ENCODE measurements at places on chromosomes 5 and 9. TPM values are rescaled to one million over a fixed set of nuclear protein-coding genes. Genes with fewer than 3 reads are reported as not detected.

GRCh38 chr9:37293664-37294524, 128.6 kb upstream of the GRHPR start:
- H3K27me3 ChIP-seq: no peaks in the 10 kb centered on the region
- H3K36me3 ChIP-seq: no peaks in the 10 kb centered on the region
- H3K4me1 ChIP-seq: peaks cover 3% of the 10 kb centered on the region
- H3K27ac ChIP-seq: no peak overlapping the region
- DNase-seq: no peak
- H3K4me3 ChIP-seq: no peak overlapping the region

The MYMK gene
- 0.05 TPM for polyA plus RNA-seq

DNA sequence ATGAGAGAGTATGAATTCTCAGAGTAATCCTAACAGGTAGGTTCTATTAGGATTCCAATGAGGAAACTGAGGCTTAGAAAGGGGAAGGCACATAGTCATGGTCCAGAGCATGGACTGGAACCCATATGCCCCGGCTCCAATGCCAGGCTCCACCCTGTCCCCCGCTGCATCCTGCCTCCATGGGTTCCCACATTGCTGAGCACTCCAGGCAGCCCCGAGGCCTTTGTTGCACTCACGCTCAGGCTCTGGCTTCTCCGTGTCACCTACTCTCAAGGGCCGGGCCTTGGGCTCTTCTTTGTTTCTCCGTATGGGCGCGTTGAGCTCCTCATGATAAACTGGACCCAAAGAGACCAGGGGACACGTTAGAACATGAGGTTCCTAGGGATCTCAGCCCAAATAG, 5.0 kb upstream of the TOR1A start:
- peaks cover 6% of the 10 kb centered on the region for H3K4me1 ChIP-seq
- H3K27ac ChIP-seq: no peak overlapping the region
- no peaks in the 10 kb centered on the region for H3K27me3 ChIP-seq
- peaks cover 74% of the 10 kb centered on the region for H3K36me3 ChIP-seq

- no peaks in the 10 kb centered on the region for H3K36me3 ChIP-seq
- H3K4me3 ChIP-seq: no peak overlapping the region
- H3K4me1 ChIP-seq: no peaks in the 10 kb centered on the region
- H3K27me3 ChIP-seq: no peaks in the 10 kb centered on the region
- no peak for DNase-seq
Measured at GRCh38 chr9:69996967-69997366, 46.7 kb upstream of the MAMDC2 start.

GRCh38 chr5:93477816-93478215, 103.2 kb downstream of the NR2F1-AS1 start:
- H3K4me3 ChIP-seq: no peak overlapping the region
- H3K36me3 ChIP-seq: no peaks in the 10 kb centered on the region
- no peaks in the 10 kb centered on the region for H3K27me3 ChIP-seq
- DNase-seq: no peak
- H3K27ac ChIP-seq: no peak overlapping the region

GRCh38 chr5:59327191-59327980, 566.1 kb downstream of the PDE4D start:
- no peak overlapping the region for H3K4me3 ChIP-seq
- H3K27ac ChIP-seq: peak overlapping the region; percentile 2
- H3K4me1 ChIP-seq: peaks cover 77% of the 10 kb centered on the region
- DNase-seq: no peak
- H3K36me3 ChIP-seq: no peaks in the 10 kb centered on the region

GRCh38 chr5:124134941-124135340, 611.5 kb downstream of the ZNF608 start:
- H3K4me3 ChIP-seq: no peak overlapping the region
- H3K27ac ChIP-seq: no peak overlapping the region

The UBAC1 gene
- polyA plus RNA-seq: 71.1 TPM

The SPINK13 gene
- polyA plus RNA-seq: 0.25 TPM

GRCh38 chr5:133527311-133527710, 85.0 kb downstream of the FSTL4 start:
- no peaks in the 10 kb centered on the region for H3K36me3 ChIP-seq
- H3K27ac ChIP-seq: no peak overlapping the region
- H3K4me3 ChIP-seq: no peak overlapping the region

GRCh38 chr5:94422812-94423211, 195.6 kb downstream of the KIAA0825 start:
- no peak for DNase-seq
- no peaks in the 10 kb centered on the region for H3K4me1 ChIP-seq
- H3K27me3 ChIP-seq: no peaks in the 10 kb centered on the region

- peaks cover 5% of the 10 kb centered on the region for H3K4me1 ChIP-seq
- peak within 1 kb of the TSS; percentile 86 for H3K4me3 ChIP-seq
- H3K36me3 ChIP-seq: peaks cover 5% of the 10 kb centered on the region
- H3K27ac ChIP-seq: peak within 1 kb of the TSS; percentile 95
Measured at GRCh38 chr5:58460002-58460731, at the start of gene PLK2. Gene PLK2, minus strand, starts transcription at chr5:58460086. Its CDS starts 127 bp downstream, at chr5:58459959.

All from psoas muscle (tissue), 8 donors.